ENCODE measurements at places on chromosomes 7 and 10. TPM values are rescaled to one million over a fixed set of nuclear protein-coding genes. Genes with fewer than 3 reads are reported as not detected.
A peak's percentile ranks its signal among the peaks of the same experiment; 100 is the strongest.

The SPDYE6 gene
- total RNA-seq: not detected

DNA sequence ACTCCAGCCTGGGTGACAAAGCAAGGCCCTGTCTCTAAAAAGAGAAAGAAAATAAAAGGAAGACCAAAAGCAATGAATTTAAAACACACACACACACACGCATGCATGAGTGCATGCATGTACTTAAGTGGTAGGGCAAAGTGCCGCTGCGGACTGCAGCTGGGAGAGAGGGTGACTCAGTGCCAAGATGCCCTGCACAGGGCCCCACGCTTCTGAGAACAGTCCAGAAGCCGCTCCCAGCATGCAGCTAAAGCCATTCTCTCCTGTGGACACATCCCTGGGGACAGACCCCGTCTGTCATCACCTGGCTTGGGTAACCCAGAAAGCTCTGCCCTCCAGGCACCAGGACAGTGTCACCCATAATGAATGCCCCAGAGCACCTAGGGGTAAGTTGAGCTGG is 61.0 kb upstream of the MYL10 start:
- H3K27me3 ChIP-seq: no peaks in the 10 kb centered on the region
- H3K36me3 ChIP-seq: no peaks in the 10 kb centered on the region
- DNase-seq: no peak

DNA sequence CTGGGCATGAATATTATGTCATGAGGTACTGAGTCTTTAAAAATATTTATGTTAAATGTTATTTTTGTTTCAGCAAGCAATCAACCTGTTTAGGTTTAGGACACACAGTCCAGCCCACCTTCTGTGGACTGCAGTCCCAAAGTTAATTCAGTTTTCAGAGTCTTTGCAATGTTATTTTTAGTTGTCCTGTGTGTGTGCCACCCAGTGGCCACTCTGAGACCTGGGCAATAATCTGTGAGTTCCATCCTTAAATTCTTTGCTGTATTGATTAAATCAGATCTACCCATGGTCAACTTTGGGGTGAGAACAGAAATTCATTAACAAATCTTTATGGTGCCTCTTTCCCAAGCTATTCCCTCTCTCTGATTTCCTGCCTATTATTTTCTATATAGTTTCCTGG is 415.1 kb downstream of the CCSER2 start:
- H3K4me3 ChIP-seq: no peak overlapping the region
- no peaks in the 10 kb centered on the region for H3K4me1 ChIP-seq
- no peaks in the 10 kb centered on the region for H3K27me3 ChIP-seq
- H3K27ac ChIP-seq: no peak overlapping the region
- H3K36me3 ChIP-seq: no peaks in the 10 kb centered on the region

DNA sequence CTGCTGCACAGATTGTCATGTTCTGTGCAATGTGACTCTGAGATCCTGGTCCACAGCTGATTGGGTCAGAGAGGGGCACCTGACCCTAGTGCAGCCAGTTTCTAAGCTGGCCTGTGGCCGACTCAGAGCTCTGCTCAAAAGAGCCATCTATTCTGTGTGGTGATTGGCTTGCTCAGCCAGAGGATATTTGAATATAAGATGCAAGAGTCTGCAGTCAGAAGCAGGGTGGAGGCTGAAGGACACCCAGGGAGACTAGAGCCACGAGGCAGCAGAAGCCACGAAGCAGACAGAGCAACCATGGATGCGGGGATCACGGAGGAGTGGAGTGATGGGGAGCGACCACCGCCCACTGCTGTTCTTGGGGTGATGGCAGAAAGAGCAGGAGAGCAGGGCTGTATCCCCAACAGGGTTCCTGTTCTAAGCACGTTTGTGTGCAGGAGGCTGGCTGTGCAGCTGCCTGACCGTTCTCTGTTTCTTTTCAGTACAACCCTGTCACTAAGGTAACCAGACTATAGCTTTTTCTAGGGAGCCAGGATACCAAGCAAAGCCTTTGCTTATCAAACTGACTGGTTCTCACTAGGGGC is 19.5 kb upstream of the RHEB start:
- peaks cover 33% of the 10 kb centered on the region for H3K4me1 ChIP-seq
- H3K36me3 ChIP-seq: no peaks in the 10 kb centered on the region
- no peaks in the 10 kb centered on the region for H3K27me3 ChIP-seq
- peak overlapping the region; percentile 27 for H3K27ac ChIP-seq

GRCh38 chr10:50894312-50894711 is 8.9 kb upstream of the A1CF start:
- H3K4me1 ChIP-seq: no peaks in the 10 kb centered on the region
- no peak overlapping the region for H3K4me3 ChIP-seq
- no peak for DNase-seq
- no peak overlapping the region for H3K27ac ChIP-seq
- no peaks in the 10 kb centered on the region for H3K36me3 ChIP-seq

- no peaks in the 10 kb centered on the region for H3K36me3 ChIP-seq
- no peak overlapping the region for H3K27ac ChIP-seq
- H3K4me3 ChIP-seq: no peak overlapping the region
- DNase-seq: no peak
Observed at GRCh38 chr7:351256-351655, 61.3 kb downstream of the FOXL3 start.

GRCh38 chr7:23594879-23595604 is 2.1 kb upstream of the CCDC126 start:
- no peaks in the 10 kb centered on the region for H3K27me3 ChIP-seq
- no peaks in the 10 kb centered on the region for H3K36me3 ChIP-seq
- no peak overlapping the region for H3K4me3 ChIP-seq
- H3K4me1 ChIP-seq: peaks cover 18% of the 10 kb centered on the region

- H3K27me3 ChIP-seq: no peaks in the 10 kb centered on the region
- H3K36me3 ChIP-seq: no peaks in the 10 kb centered on the region
- no peaks in the 10 kb centered on the region for H3K4me1 ChIP-seq
- DNase-seq: no peak
- no peak overlapping the region for H3K27ac ChIP-seq
Observed at GRCh38 chr7:78326189-78326588, 527.6 kb downstream of the PHTF2 start.

DNA sequence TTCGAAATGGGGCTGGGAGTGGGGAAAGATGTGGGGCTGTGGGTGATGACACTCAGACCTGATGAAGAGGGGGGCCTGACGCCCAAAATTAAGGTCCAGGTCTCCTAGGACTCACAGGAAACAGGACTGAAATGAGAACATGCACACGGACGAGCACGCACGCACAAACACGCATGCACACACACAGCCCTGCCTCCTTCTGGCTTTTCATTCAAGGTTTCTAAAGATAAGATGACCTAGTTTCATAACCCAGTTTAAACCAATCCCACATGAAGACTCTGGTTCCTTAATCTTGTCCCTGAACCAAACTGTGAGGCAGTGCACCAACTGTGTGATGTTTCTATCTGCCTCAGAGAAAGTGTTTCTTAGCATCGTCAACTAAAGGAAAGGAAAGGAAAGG is 162.0 kb downstream of the DGKI start:
- no peak for DNase-seq
- no peaks in the 10 kb centered on the region for H3K27me3 ChIP-seq
- no peak overlapping the region for H3K27ac ChIP-seq
- peaks cover 16% of the 10 kb centered on the region for H3K4me1 ChIP-seq
- no peak overlapping the region for H3K4me3 ChIP-seq

Measured in thoracic aorta (tissue), 2 donors.